Peyer's patch (tissue), 4 donors: ENCODE measurements at places on chromosomes 2 and 18. TPM values are rescaled to one million over a fixed set of nuclear protein-coding genes. Genes with fewer than 3 reads are reported as not detected.

DNA sequence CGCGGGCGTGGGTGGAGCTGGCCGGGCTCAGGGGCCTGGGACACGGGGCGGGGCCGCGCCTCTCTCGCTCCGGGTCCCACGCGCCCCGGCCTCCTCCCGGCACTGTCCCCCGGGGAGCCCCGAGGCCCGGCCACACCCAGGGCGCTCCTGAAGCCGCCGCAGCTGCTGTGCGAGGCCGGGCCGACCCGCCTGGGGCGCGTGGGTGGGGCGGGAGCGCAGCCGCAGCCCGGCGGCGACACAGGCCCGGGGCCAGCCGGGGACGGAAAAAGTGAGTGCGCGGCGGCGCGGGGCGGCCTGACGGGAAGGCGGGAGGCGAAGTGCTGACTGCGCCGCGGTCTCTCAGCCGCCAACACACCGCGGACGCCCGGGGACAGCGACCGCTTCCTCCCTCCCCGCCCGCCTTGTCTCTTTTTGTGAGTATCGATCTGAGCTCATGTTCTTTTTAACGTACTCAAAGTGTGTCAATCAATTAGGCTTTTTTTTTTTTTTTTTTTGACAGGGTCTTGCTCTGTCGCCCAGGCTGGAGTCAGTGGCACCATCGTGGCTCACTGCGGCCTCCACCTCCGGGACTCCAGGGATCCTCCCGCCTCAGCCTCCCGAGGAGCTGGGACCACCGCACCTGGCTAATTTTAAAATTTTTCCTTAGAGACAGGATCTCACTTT is 14.5 kb downstream of the PDCD1 start:
- peak overlapping the region; percentile 74 for H3K27ac ChIP-seq
- H3K4me3 ChIP-seq, result peak overlapping the region; percentile 51
- H3K27me3 ChIP-seq, result no peaks in the 10 kb centered on the region
- H3K4me1 ChIP-seq, result no peaks in the 10 kb centered on the region

- no peak overlapping the region for H3K4me3 ChIP-seq
- H3K27ac ChIP-seq, result no peak overlapping the region
- DNase-seq, result no peak
- H3K4me1 ChIP-seq, result no peaks in the 10 kb centered on the region
- no peaks in the 10 kb centered on the region for H3K36me3 ChIP-seq
- no peaks in the 10 kb centered on the region for H3K27me3 ChIP-seq
Observed at GRCh38 chr2:120547662-120548061, 188.0 kb upstream of the GLI2 start.

- H3K4me3 ChIP-seq, result no peak overlapping the region
- no peak overlapping the region for H3K27ac ChIP-seq
- no peak for DNase-seq
- no peaks in the 10 kb centered on the region for H3K36me3 ChIP-seq
Observed at GRCh38 chr18:22703883-22704585, 229.1 kb upstream of the RBBP8 start.

Gene SCN9A
- 19.8 TPM for total RNA-seq

GRCh38 chr2:216792222-216793021 is 67.4 kb downstream of the TNP1 start:
- H3K27ac ChIP-seq, result no peak overlapping the region
- H3K36me3 ChIP-seq, result no peaks in the 10 kb centered on the region
- no peak overlapping the region for H3K4me3 ChIP-seq
- no peaks in the 10 kb centered on the region for H3K4me1 ChIP-seq

Gene AOX1
- 36.3 TPM for total RNA-seq

Gene EMILIN1
- 9.4 TPM for total RNA-seq

Gene UBE2F
- 54.2 TPM for total RNA-seq

DNA sequence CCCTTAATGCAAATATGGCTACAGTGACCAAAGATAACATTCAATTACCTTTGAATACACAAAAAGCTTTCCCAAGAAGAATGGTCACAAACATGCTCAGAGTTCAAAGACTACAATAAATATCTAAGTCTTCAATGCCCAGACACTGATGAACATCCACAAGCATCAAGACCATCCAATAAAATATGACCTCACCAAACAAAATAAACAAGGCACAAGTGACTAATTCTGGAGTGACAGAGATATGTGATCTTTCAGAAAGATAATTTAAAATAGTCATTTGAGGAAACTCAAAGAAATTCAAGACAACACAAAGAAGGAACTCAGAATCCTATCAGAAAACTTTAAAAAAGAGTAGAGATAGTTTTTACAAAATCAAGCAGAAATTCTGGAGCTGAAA is 40.6 kb upstream of the CAPN13 start:
- H3K36me3 ChIP-seq, result no peaks in the 10 kb centered on the region
- H3K4me3 ChIP-seq, result no peak overlapping the region
- H3K27ac ChIP-seq, result no peak overlapping the region
- no peaks in the 10 kb centered on the region for H3K4me1 ChIP-seq
- no peak for DNase-seq

Gene CRYBA2
- 14.2 TPM for total RNA-seq

Gene PTPRM
- total RNA-seq, result 99.3 TPM

DNA sequence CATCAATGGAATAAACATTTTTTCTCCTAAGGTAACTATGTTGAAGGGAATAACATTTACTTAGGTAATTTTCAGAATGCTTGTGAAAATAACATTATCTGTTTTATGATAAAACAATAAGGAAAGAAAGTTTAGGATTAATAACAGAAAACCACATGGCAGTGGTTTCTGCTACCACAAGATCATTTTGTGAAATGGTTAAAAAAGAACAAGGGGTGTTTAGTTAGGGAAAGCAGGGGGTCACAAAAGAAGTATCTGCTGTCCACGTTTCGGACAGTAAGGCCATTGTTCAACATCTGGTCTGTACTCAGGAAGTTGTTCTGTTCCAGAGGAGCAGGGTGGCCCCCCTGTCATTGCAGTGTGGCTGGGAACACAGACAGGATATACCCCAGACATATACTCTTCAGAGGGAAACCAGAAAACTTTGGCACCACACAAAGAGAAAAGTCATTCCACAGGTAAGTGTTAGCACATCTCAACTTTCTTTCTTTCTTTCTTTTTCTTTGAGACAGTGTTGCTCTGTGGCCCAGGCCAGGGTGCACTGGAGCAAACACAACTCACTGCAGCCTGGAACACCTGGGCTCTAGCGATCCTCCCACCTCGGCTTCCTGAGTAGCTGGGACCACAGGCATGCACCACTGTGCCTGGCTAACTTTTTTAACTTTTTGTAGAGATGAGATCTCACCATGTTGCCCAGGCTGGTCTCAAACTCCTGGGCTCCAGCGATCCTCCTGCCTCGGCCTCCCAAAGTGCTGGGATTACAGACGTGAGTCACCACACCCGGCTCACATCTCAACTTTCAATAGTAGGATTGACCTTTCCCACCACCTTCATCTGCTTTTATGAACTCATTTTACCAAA is 14.8 kb upstream of the ARL5A start:
- no peak overlapping the region for H3K4me3 ChIP-seq
- no peak for DNase-seq
- H3K27me3 ChIP-seq, result no peaks in the 10 kb centered on the region
- no peaks in the 10 kb centered on the region for H3K36me3 ChIP-seq
- H3K4me1 ChIP-seq, result no peaks in the 10 kb centered on the region
